Uterus (tissue), 4 donors: ENCODE measurements at places on chromosomes 7 and 10. TPM values are rescaled to one million over a fixed set of nuclear protein-coding genes. Genes with fewer than 3 reads are reported as not detected.

Gene ZNF138
- 16.8 TPM for total RNA-seq

Gene HOXA9
- total RNA-seq = 2.3 TPM

Gene CTAGE15
- total RNA-seq = not detected

Gene DENND10
- total RNA-seq = 38.1 TPM

Gene WEE2
- not detected for total RNA-seq

Gene MACROH2A2
- total RNA-seq = 35.0 TPM
